ENCODE measurements at places on chromosomes 7 and 10.
A peak's percentile ranks its signal among the peaks of the same experiment; 100 is the strongest.

DNA sequence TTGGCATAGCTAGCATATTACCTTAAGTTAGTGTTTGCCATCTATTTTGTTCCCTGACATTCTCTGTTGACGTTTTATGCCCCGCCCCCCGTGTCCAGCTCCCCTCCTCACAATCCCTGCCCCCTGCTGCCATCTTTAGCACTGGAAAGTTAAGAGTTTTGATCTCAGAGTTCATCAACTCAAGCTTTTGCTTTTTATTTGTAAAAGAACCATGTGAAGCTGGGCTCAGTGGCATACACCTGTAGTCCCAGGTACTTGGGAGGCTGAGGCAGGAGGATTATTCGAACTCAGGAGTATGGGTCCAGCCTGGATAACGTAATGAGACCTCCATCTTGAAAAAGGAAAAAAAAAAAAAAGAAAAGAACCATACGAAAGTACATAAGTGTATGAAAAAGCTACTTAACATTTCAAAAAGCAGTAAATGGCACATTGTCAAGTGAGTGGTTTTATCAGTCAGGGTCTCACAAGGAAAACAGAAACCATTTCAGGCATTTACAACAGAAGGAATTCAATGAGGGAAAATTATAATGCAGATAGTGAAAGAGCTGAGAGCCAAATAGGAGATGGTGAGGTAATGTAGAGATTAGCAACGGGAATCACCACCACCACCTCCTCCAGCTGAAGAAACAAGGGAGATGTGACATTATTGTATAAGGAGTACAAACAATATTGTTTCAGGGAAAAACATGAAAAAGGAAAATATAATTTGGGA is 64.9 kb downstream of the MCU start:
- no peaks in the 10 kb centered on the region for H3K4me1 ChIP-seq
- no peak overlapping the region for H3K27ac ChIP-seq
- no peak for DNase-seq
- no peaks in the 10 kb centered on the region for H3K36me3 ChIP-seq
- H3K4me3 ChIP-seq, result no peak overlapping the region

DNA sequence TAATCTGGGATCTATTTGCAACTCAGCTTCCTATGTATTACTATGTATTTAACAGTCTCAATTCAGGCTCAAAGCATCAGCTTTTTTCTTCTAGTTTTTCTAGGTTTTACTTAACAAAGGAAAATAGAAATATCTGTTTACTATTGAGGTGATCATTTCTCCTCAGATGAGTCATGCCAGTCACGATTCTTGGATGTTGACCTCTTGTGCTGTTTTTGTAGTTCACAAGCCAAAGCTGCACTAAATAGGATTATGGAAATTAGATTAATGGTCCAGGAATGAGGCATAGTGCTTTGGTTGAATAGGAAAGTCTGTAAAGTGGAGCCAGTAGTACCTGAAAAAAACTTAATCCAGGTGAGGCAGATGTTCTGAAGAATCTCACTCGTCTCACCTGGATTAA is 198.3 kb upstream of the KAT6B start:
- H3K4me3 ChIP-seq, result no peak overlapping the region
- H3K36me3 ChIP-seq, result no peaks in the 10 kb centered on the region
- DNase-seq, result no peak
- H3K27me3 ChIP-seq, result no peaks in the 10 kb centered on the region

GRCh38 chr10:86782701-86783418 is 26.4 kb downstream of the BMPR1A start:
- no peak overlapping the region for H3K4me3 ChIP-seq
- no peak overlapping the region for H3K27ac ChIP-seq
- H3K27me3 ChIP-seq, result no peaks in the 10 kb centered on the region
- no peaks in the 10 kb centered on the region for H3K36me3 ChIP-seq

GRCh38 chr7:70951271-70951962 is 180.5 kb upstream of the GALNT17 start:
- H3K4me1 ChIP-seq, result no peaks in the 10 kb centered on the region
- no peaks in the 10 kb centered on the region for H3K36me3 ChIP-seq
- H3K27ac ChIP-seq, result no peak overlapping the region

GRCh38 chr7:96322373-96322695 is 436 bp upstream of the SLC25A13 start:
- no peak overlapping the region for H3K27ac ChIP-seq
- DNase-seq, result no peak
- no peaks in the 10 kb centered on the region for H3K36me3 ChIP-seq
- peaks cover 22% of the 10 kb centered on the region for H3K4me1 ChIP-seq
- H3K4me3 ChIP-seq, result no peak overlapping the region

DNA sequence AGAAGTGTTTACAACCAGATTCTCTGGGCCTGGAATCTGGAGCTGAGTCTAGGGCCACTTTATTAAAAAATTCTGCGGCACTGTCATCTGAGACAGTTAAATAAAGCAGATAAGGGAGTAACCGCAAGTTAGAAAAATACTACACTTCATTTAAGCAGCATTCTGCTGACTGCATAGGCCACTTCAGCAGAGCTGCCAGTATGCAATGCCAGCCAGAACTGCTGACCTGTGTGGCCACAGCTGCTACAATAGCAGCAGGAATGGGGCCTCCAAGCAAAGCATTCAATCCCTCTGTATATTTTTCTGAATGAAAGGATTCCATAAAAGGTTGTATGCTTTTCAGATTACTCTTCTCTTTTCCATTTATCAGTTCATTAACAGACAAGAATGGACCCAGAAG is 136.0 kb downstream of the COL28A1 start:
- no peaks in the 10 kb centered on the region for H3K4me1 ChIP-seq
- no peak overlapping the region for H3K4me3 ChIP-seq
- H3K27ac ChIP-seq, result no peak overlapping the region
- H3K36me3 ChIP-seq, result no peaks in the 10 kb centered on the region
- no peak for DNase-seq
- peaks cover 3% of the 10 kb centered on the region for H3K27me3 ChIP-seq

DNA sequence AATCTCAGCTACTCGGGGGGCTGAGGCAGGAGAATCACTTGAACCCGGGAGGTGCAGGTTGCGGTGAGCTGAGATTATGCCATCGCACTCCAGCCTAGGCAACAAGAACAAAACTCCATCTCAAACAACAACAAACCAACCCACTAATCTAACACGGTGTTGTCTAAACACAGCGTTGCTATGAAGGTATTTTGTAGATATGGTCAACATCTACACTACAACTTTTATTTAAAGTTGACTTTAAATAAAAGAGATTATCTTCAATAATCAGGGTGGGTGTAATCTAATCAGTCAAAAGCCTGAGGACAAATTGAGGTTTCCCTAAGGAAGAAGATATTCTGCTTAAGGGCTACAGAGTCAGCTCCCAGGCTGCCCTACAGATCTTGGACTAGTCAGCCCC is 24.2 kb downstream of the BAIAP2L1 start:
- no peak for DNase-seq
- no peaks in the 10 kb centered on the region for H3K4me1 ChIP-seq
- no peaks in the 10 kb centered on the region for H3K27me3 ChIP-seq
- H3K4me3 ChIP-seq, result no peak overlapping the region

DNA sequence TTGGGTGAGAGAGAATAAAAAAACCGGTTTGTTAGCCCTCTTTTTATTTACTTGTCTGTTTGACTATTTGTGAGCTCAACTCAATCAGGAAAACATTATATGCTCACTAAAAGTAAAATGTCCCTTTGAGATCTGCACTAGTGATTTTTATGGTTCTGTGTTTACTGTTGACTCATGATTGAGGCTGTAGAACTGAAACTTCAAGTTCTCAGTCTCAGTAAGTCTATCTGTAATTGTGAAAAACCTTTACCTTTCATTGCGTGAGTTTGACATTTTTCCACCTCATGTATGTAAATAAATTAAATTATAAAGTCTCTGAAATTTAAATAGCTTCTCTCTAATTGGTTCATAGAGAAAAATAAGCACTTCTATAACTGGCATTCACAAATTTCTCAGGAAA is 17.0 kb upstream of the CASD1 start:
- no peak overlapping the region for H3K4me3 ChIP-seq
- H3K36me3 ChIP-seq, result no peaks in the 10 kb centered on the region
- H3K27me3 ChIP-seq, result peaks cover 2% of the 10 kb centered on the region
- H3K4me1 ChIP-seq, result no peaks in the 10 kb centered on the region
- H3K27ac ChIP-seq, result no peak overlapping the region
- no peak for DNase-seq

GRCh38 chr10:95236068-95236903 is 42.2 kb downstream of the ACSM6 start:
- no peaks in the 10 kb centered on the region for H3K4me1 ChIP-seq
- no peak overlapping the region for H3K27ac ChIP-seq
- H3K4me3 ChIP-seq, result no peak overlapping the region
- H3K27me3 ChIP-seq, result no peaks in the 10 kb centered on the region
- H3K36me3 ChIP-seq, result no peaks in the 10 kb centered on the region

DNA sequence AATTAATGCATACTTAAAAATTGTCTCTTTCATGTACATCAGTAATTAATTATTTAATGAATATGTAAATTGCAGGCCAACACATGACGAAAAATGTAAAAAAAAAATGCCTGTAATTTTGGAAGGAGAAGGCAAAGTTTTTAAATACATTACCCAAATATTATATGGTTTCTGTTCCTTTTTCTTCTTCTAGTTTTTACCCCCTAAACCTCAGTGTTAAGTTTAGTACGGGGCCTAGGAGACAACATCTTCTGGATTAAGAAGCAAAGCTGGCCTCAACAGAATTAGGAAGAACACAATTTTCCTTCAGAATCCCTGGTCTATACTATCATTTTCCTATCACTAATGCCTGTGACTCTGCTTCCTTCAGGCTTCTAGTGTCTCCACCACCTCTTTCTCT is 459.3 kb upstream of the NRP1 start:
- no peak overlapping the region for H3K4me3 ChIP-seq
- H3K36me3 ChIP-seq, result no peaks in the 10 kb centered on the region
- no peak for DNase-seq
- H3K27ac ChIP-seq, result no peak overlapping the region
- no peaks in the 10 kb centered on the region for H3K4me1 ChIP-seq
- H3K27me3 ChIP-seq, result no peaks in the 10 kb centered on the region

DNA sequence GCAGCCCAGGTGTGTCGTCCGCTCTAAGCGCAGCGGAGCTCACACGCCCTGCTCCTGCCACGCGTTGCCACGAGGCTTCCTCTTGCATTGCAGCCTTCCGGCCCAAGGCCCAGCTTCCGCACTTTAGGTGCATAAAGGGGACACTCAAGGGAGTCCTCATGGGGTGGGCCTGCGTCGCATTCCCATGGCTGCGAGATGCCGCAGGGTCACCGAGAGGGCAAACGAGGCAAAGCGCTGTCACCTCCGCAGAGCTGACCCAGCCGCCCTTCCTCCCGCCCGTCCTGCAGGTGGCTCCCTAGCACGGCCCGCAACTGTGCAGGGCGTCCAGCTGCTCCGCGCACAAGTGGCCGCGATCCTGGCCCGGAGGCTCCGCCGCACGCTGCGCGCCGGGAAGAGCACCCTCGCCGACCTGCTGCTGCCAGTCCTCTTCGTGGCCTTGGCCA is 283.5 kb downstream of the ABCA13 start:
- H3K4me3 ChIP-seq, result no peak overlapping the region
- no peak overlapping the region for H3K27ac ChIP-seq
- DNase-seq, result no peak
- H3K36me3 ChIP-seq, result no peaks in the 10 kb centered on the region
- no peaks in the 10 kb centered on the region for H3K4me1 ChIP-seq

DNA sequence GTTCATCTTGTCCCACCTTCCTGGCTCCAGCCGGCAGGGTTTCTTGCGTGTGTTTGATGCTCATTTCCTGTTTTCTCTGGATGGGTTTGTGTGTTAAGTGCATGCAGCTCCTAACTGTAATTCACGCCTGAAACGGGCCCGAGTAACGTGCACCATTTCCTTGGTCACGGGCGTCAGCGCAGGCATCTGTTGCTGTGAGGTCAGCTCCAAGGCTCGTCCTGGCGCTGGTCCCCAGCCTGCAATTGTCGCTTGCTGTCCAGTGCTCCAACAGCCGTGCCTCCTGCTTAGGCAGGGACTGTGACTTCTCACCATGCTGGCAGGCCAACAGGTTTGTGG is 201.1 kb downstream of the GLRX3 start:
- DNase-seq, result no peak
- H3K27me3 ChIP-seq, result peaks cover 6% of the 10 kb centered on the region
- no peaks in the 10 kb centered on the region for H3K36me3 ChIP-seq
- H3K4me3 ChIP-seq, result no peak overlapping the region
- H3K4me1 ChIP-seq, result no peaks in the 10 kb centered on the region

DNA sequence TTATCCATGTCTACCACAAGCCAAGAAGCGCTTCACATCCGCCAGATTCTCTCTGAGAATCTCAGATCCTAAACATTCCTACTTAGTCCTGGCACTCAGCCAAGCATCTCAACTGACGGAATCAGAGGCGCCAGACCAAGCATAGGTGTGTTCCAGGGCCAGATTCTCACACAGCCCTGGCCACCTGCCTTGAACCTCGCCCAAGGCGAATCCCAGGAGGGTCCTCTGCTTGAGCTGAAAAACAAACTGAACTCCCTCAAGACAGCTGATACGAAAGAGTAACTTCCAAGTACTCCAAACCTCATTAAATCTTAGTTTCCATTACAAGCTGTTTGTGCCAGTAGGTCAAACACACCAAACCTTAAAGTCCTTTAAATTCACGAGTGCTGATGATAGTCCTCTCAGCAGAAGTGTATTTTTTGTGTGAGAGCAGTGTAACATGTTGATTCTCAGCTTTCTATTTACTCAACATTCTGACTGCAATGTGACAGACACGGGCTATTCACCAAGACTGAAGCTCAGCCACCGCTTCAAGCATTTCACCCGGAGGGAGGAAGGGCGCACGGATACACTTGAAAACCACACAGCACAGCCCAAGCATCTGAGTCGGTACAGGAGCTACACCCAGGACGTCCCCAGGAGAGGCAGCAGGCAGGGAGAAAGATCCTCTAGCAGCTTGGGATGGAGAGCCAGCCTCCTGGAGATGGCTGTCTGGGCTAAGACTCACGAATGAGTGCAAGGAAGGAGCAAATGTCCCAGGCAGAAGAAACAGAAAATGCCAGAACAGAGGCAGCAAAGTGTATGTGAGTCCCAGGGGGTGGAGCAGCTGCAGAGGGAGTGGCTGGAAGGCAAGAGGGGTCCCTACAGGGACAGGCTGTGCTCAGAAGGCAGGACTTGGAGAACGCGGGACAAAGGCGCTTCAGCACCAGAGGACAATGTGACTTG is 6.0 kb downstream of the PARD3 start:
- peaks cover 34% of the 10 kb centered on the region for H3K4me1 ChIP-seq
- H3K36me3 ChIP-seq, result no peaks in the 10 kb centered on the region
- no peak overlapping the region for H3K27ac ChIP-seq
- no peaks in the 10 kb centered on the region for H3K27me3 ChIP-seq
- H3K4me3 ChIP-seq, result no peak overlapping the region
- DNase-seq, result peak; percentile 37

DNA sequence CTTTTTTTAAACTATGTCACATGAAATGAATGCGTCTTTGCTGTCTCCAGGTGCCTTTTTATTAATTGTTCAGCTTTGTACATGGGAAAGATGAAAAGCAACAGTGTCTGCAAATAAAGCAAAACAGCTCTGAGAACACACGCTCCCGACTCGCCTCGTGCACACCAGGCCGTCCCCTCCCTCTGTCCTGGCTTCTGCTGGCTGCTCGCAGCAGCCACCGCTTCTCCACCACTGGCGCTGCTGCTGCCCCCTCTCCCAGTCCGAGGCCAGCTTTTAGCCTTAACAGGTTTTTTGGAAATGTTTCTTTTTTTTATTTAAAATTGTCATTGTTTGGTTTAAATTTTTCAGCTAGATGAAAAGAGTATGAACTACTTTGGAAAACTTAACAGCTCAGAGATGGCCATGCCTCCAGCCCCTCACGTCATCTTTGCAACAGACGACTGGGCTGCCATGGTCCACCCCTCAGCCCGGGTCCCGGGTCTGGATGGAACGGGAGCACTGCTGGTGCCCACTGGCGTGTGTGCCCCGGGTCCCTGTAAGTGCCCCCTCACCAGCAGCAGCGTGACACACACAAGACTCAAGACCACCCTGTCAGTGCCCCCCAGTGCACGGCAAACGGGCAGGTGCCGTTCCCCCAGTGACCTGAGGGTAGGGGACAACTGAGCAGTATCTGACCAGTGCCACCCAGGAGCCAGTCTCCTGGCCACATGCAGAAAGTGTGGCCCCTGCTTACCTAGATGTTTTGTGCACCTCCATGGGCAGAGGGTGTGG is 415.6 kb upstream of the FOXK1 start:
- no peak overlapping the region for H3K27ac ChIP-seq
- H3K27me3 ChIP-seq, result no peaks in the 10 kb centered on the region
- H3K36me3 ChIP-seq, result no peaks in the 10 kb centered on the region

All from DND-41 (cell line).